ENCODE measurements at places on chromosomes 2 and 18.

DNA sequence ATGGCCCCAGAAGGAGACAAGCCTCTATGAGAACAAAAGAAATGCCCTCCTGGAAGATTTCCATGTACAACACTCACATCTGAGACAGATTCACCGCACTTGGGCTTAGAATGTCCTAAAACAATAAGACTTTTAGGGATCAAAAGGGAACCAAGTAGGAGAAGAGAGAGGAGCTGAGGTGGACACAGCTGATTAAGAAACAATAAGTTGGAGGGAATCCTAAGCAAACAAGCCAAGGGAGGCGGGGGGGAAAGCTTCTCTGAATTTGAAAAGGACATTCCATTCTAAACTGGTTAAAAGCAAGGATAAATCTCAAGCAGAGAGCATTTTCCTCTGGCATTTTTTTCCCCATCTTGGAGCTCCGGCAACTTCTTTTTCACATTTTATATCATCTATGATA, 9.9 kb downstream of the ACVR1 start:
- no peak for DNase-seq

- DNase-seq, result no peak
Observed at GRCh38 chr2:11348209-11348749, 3.8 kb upstream of the ROCK2 start.

DNA sequence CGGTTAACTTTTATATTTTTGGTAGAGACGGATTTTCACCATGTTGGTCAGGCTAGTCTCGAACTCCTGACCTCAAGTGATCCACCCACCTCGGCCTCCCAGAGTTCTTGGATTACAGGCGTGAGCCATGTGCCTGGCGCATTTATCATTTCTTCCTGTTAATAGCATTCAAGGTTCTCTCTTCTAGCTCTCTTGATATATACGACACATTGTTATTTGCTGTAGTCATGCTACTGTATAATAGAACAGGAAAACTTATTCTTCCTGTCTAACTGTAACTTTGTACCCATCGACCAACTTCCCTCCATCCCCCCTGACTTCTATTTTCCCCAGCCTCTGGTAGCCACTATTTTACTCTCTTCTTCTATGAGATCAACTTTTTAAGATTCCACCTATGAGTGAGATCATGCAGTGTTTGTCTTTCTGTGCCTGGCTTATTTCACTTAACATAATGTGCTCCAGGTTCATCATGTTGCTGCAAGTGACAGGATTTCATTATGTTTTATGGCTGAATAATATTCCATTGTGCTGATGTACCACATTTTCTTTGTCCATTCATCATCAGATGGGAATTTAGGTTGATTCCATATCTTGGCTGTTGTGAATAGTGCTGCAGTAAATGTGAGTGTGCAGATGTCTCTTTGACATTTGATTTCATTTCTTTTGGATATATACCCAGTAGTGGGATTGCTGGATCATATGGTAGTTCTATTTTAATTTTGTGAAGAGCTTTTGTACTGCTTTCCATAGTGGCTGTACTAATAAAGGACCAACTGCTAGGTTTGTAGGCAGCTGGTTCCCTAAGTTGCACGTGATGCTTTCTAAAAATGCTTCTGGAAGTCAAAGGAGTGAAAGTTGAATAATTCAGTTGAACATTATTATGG, 205.2 kb downstream of the PRKCE start:
- DNase-seq, result no peak

DNA sequence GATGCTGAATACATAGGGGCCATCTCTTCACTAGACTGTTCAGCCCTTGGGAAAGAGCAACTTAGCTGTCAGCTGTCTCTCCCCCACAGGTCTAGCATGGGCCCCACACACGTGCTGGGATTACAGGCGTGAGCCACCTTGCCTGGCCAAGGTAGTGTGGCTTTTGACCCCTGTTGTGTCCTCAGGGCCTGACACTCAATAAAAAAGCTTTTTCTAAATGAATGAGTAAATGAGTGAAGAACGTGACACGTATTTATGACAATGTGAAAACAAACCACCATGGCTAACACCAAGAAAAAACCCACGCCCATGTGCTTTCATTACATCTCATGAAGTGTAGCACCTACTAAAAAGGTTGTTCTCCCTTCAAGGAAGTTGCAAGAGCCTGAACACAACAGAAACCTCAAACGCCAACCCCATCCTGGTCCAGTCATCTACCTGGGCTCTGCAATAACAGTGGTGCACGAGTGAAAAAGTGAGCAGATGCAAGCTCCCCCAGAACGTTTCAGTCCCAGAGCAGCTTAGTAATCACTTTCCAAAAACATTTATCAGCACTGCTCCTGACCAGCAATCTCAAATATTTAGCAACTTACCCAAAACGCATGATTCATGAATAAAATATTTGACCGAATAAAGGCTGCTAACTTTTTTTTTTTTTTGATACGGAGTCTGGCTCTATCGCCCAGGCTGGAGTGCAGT, 3.4 kb downstream of the WDFY1 start:
- DNase-seq, result peak; percentile 59

- no peak for DNase-seq
Observed at GRCh38 chr18:66511792-66512191, 92.1 kb downstream of the CDH19 start.

GRCh38 chr2:204913854-204914464, 368.7 kb downstream of the PARD3B start:
- DNase-seq, result no peak

- DNase-seq, result no peak
Observed at GRCh38 chr2:197263077-197263476, 47.5 kb downstream of the ANKRD44 start.

GRCh38 chr2:212539072-212539880, 674 bp upstream of the ERBB4 start:
- DNase-seq, result no peak

DNA sequence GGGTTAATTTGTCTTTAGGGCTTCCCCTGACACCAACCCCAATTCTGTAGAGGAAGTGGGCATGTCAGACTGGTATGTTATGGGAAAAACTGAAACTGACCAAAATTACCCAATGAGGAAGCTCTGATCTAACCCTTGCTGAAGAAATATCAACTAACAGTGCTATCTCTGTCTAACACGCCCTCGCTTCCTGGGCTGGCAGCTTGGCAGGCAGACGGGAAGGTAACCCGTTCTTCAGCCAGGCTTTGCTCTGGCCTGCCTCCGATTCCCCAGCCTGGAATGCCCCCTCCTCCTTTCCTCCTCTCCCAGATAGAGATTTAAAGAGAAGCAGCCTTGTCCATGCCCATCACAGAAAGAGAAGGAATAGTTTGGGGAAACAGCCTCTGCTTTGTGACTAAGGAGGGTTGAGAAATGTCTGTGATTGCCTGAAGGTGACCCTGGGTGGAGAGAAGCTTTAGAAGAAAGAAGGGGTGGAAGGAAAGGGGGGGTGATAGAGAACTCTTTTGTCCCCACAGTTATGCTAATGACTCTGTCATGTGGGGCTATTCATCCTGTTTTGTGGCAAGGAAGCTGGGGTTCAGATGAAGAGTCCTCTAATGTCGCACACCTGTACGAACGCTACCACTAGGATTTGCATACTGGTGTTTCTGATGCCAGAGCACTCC, 15.4 kb downstream of the HK2 start:
- DNase-seq, result no peak

- no peak for DNase-seq
Observed at GRCh38 chr18:22703883-22704585, 229.1 kb upstream of the RBBP8 start.

GRCh38 chr2:191686729-191687128, 8.8 kb downstream of the NABP1 start:
- no peak for DNase-seq

- no peak for DNase-seq
Observed at GRCh38 chr2:18172607-18173006, 294.1 kb downstream of the KCNS3 start.

GRCh38 chr2:161112908-161113307, 47.3 kb upstream of the TANK start:
- no peak for DNase-seq

DNA sequence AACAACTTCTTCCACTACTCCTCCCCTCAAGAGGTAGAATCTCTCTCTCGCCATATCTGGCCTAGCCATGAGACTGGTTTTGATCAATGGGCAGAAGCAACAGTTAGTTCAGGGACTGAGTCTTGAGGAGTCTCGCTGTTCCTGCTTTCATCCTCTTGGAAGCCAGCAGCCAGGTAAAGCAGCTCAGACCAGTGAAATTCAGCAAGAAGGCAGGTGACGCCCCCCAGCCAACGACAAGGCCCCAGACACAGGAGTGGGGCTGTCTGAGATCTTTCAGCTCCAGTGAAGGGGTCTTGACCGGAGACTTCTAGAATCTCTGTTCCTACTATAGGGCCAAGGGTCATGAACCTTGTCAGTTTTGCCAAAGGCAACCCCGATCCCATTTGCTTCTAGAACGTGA, 39.7 kb upstream of the ACAA2 start:
- no peak for DNase-seq

DNA sequence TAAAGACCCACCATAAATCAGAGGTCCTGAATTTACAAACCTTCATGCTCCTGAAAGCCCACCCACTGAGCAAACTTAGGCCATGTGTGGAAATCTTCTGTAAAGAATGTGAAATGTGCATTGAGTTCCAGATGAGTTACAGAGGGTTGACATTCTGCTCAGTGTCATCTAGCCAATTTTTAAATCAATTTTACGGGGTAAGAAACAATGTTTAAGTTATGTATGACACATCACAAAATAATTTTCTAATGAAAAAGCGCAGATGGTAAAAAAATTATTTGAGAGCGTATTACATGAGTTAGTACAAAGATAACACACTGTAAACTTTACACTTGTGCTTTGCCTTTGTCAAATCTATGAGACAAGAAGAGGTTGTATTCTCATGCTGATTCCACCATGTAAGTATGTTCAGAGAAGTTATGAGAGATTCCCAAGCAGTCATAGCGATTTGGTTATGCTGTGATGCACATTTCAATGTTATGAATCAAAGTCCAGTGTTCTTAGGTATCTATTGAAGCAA, 446.3 kb downstream of the ADCYAP1 start:
- no peak for DNase-seq

DNA sequence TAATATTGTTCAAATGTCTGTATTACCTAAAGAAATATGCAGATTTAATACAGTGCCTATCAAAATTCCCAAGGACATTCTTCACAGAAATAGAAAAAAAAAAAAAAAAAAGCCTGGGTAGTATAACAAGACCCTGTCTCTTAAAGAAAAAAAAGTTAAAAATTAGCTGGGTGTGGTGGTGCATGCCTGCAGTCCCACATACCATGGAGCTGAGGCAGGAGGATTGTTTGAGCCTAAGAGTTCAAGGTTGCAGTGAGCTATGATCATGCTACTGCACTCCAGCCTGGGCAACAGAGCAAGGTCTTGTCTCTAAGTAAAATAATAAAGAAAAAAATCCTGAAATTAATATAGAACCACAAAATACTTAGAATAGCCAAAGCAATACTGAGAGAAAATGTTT, 51.9 kb downstream of the SLC16A14 start:
- DNase-seq, result no peak

- DNase-seq, result no peak
Observed at GRCh38 chr2:18745431-18746272, 156.3 kb upstream of the NT5C1B start.

GRCh38 chr18:62876111-62876510, 160.8 kb downstream of the PHLPP1 start:
- no peak for DNase-seq

DNA sequence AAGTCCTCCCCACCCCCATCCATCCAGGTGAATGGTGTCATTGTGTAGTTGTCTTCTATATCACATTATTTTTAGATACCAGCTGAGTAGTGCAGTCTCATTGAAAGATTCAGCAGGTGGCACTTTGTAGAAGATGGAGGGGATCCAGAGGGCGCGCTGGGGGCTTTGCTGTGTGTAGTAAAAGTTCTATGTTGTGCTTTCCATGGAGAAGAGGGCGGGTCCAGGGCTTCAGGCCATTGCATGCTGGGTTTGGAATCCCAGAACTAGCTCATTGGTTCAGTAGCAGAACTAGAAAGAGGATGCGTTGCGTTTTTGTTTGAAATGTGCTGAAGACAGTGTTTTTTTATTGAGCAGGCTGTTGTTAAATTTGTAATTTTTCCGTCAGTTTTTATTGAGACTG, 120.0 kb downstream of the MAP4K4 start:
- no peak for DNase-seq

DNA sequence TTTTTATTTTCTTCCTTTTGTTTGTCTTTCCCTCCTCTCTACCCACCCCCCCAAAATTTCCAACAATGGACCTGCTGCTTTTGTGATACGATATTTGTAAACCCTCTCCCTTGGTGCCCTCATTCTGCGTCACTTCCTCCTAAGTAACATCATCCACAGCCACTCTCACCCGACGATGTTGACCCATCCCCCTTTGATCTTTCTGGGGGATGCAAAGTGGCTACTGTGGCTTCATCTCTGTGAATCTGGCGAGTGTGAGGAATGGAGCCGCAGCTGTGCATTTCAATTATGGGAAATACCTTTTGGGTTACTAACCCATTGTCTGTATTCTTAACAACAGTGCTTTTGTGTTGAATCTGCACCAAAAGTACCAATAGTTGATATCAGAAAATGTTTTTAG, 19.4 kb downstream of the ANTXR1 start:
- DNase-seq, result no peak

GRCh38 chr18:50630895-50631294, 71.0 kb downstream of the MAPK4 start:
- DNase-seq, result no peak

- DNase-seq, result no peak
Observed at GRCh38 chr2:208713066-208713745, 306.6 kb downstream of the PTH2R start.

DNA sequence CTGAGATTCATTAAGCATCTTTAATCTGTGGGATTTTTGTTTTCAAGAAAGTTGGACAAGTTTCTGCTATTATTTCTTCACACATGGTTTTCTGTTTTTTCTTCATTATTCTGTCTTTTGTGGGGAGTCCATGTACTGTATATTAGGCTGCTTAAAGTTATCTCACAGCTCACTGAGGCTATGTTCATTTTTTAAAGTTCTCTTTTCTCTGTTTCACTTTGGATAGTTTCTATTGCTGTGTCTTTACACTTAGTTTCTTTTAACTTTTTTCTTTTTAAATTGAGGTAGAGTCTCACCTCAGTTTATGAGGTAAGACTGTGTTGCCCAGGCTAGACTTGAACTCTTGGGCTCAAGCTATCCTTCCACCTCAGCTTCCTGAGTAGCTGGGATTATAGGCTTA, 8.6 kb downstream of the OSBPL6 start:
- no peak for DNase-seq

- DNase-seq, result no peak
Observed at GRCh38 chr18:941331-941730, 36.7 kb downstream of the ADCYAP1 start.

DNA sequence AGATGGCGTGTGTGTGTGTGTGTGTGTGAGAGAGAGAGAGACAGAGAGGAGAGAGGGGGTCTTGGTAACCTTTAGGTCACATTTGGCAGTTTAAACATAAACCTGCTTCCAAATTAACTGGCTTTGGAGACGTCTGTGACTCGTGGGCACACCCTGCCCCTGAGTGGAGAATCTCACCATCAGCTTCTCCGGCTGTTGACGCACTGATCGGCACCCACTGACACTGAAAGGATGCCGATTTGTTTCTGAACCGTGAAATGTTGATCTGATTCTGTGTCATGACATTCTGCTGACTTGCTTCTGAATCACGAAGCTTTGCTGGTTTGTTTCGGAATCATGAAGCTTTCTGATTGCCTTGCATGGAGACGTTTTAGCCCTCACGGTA, 114.7 kb downstream of the RTP5 start:
- no peak for DNase-seq

GRCh38 chr18:46061387-46061786, 10.7 kb downstream of the PSTPIP2 start:
- DNase-seq, result no peak
